ENCODE measurements at places on chromosomes 3 and 15.

GRCh38 chr3:58531956-58532355, 5.0 kb downstream of the ACOX2 start:
- DNase-seq, result no peak

DNA sequence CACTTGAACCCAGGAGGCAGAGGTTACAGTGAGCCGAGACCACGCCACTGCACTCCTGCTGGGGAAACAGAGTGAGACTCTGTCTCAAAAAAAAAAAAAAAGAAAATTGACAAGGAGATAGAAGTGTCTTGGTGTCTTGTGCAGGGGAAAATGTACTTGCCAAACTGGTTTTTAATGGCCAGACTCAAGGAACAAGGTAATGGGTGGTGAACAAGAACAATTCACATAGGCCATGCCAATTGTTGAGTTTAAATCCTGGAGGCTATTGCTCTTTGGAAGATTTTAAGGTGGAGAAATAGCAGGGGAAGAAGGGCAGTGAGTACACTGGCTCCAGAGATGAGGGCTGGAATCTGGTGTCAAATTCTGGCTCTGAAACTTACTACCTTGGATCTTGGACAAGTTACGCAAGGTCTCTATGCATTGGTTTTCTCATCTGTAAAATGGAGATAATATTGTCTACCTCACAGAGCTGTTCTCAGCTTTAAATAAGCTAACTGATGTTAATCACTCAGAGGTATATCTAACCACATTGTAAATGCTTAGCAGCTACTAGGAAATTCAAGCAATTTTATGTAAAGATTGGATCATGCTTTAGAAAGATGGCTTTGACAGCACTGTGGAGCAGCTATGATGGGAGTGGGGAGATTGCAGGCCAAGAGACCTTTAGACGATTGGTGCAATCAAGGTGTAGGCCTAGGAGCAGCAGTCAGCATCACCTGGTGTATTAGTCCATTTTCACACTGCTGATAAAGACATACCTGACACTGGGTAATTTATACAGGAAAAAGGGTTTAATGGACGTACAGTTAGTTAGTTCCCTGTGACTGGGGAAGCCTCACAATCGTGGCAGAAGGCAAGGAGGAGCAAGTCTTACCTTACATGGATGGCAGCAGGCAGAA, 78.3 kb downstream of the B3GALNT1 start:
- DNase-seq, result no peak

DNA sequence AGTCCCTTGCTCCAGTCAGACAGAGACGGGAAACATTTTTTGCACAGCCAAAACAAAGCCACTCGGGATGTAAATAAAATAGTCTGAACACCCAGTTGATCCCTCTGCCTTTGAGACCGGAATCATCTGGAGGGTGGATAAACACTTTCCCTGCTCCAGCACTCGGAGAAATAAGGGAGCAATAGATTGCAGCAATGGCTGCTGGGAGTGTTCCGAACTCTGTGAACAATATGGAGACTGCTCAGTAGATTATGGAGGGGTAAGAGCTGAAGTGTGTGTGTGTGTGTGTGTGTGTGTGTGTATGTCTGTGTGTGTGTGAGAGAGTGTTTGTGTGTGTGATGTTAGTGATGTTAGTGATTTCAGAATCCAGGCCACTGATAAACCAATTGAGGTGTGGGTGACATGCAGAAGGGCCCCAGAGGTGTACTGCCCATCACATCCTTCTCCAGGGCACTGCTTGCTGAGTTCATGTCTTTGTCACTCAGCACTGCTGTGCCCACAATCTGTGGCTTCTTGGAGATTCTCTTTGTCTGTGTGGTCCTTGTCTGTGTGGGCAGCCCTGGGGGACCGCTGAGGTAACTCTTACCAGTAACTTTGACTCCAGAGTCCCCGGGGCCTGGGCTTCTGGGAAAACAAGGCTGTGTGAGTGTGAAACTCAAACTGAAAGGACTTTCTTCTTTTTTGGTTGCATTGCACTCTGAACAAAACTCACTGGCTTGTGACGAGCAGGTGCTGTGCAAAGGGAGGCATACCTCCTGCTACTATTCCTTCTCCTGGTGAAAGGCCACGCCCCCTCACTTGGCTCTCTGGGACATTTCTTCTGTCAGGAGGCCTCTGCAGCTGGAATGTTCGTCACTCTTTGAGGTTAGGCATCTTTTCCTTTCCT, 23.0 kb downstream of the CRYGS start:
- no peak for DNase-seq

DNA sequence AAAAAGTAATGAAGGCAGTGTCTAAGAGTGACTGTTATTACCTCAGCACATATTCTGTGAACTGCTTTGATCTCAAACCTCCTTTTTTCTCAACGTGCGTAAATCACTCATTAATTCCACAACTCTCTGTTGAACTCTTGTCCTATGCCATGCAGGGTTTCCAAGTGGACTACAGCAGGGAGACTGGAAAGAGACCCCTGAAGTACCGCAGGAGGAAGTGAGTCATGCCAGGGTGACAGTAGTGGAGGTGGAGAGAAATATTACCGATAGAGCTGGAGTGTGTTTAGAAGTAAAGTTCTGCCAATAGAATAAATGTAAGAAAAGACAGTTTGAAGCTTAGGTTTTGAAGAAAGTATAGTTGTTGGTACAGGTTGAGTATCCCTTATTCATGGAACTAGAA, 908.9 kb downstream of the ROBO1 start:
- DNase-seq, result no peak

DNA sequence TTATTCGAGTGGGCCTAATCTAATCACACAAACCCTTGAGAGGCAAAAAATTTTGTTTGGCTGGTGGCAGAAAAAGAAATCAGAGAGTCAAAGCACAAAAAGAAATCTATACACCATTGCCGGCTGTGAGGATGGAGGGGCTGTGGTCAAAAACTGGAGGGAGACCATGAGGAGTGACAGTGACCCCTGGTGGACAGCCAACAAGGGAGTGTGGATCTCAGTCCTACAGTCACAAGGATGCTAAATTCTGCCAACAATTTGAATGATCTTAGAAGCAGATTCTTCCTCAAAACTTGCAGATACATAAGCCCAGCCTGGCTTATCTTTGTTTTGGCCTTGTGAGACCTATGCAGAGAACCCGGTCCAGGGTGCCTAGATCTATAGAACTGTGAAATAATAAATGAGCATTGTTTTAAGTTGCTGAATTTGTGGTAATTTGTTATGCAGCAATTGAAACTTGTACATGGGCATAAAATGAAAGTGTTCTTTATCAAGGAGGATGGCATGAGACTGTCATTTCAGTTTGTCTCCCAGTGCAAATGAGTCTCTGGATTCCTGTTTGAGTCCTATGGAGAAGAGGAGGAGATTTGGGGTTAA, 103.0 kb upstream of the ARHGEF26 start:
- DNase-seq, result peak; percentile 8

GRCh38 chr3:61997101-61997500, 376.2 kb downstream of the FEZF2 start:
- no peak for DNase-seq

- no peak for DNase-seq
Observed at GRCh38 chr15:75171408-75171807, 30.3 kb upstream of the C15orf39 start.

GRCh38 chr15:80423215-80423614, 19.0 kb downstream of the ARNT2 start:
- no peak for DNase-seq

DNA sequence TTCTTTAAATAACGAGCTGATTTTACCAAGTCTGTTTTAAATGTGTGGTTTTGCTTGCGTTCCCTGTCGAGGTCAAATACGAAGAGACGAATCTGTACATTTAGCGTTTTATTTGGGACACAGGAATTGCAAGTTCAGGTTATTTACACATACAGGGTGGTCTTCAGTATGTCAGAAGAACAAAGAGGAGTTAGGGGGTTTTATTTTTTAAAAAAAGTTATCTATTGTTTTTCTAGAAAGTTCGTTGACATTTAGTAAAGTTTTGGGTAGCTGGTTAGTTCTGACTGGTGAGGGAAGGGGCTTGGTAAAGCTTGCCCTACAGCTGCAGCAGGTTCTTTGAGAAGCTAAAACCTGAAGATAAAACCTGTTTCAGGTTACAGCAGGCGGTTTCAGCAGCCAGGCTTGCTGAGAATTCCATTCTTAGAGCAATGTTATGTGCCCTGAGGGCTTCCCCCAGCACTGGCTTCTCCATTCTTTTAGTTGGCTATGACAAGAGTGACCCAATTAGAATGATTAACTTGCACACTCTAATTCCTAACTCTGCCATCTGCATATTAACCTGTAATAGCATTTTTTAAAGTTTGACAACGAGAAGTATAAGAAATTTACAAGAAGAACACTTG, 815 bp upstream of the ZNF280D start:
- no peak for DNase-seq

DNA sequence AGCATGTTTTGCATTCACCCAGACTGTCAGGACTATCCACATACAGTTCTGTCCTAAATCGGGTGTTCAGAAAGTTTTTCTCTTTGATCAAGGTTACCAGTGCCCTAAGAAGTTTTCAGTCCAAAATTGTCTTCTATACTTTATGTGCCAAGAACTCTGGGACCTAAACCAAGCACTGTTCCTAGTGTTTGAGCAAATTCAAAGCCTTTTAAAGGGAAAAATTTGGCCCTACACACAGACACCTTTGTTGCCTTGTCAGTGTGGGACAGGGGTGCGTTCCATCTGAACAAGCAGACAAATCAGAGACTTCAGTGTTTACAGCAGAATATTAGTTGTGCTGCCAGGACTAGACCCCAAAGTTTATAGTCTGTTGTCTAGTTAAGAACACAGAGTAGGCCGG, 50.6 kb downstream of the DGKG start:
- DNase-seq, result no peak

DNA sequence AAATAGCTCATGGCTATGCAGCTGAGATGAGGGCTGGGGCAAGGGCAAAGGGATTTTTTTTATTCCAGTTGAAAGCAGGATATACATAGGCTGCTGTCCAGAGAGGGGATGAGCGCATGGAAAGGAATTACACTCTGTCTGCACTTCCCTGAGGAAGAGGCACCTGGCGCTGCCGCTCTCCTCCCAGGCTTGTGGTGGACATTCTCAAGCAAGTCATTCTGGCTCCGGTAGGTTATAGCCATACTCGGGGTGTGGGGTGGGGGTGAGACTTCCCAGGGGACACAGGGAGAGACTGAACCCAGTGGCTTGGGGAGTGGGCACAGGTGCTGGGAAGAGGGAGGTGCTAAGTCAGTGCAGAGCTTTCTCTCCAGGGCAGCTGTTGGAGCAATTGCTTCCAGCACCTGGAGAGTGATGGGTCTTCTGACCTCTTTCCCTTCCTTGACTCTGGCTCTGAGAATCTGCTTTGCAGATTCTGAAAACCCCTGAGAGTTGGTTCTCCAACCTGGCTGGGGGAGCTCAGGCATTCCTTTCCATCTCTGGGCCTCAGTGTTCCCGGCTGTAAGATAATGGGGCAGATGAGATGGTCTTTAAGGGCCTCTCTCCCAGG, 24.3 kb downstream of the CYP8B1 start:
- DNase-seq, result no peak

GRCh38 chr15:31341496-31342195, 15.0 kb downstream of the KLF13 start:
- no peak for DNase-seq

- no peak for DNase-seq
Observed at GRCh38 chr3:12159227-12159601, 502 bp upstream of the TIMP4 start.

GRCh38 chr15:22243440-22244130, 163.3 kb downstream of the OR4M2 start:
- no peak for DNase-seq

DNA sequence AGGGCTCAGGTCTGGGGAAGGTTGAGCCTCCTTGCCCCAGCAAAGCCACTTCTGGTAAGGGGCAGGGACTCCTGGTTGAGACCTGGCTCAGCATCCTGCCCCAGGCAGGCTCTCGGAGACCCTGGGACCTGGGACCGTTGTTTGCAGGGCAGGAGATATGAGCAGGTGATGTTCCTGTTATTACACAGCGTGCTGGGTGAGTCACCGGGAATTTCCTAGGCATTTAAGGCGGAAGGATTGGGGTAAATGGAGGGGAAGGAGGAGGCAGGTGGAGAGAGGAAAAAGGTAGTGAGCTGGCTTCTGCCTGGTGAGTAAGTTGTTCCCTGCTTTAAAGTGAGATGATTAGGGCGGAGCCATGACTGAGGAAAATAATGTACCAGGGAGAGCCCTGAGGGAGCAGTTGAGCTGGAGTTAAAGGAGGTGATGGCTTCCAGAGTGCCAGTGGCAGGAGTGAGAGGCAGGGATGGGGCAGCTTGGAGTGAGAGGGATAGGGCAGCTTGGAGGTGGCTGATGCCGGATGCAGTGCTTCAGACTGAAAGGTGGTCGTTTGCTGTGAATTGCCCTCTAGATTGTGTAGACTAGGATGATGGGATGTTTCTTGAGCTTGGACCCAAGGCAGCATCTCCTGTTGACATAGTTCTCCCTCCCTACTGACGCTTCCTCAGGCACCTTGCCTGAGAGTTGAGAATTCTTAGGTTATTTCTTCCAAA, 79.4 kb downstream of the AAGAB start:
- peak; percentile 9 for DNase-seq

GRCh38 chr3:27594096-27594690, 110.0 kb upstream of the SLC4A7 start:
- no peak for DNase-seq

DNA sequence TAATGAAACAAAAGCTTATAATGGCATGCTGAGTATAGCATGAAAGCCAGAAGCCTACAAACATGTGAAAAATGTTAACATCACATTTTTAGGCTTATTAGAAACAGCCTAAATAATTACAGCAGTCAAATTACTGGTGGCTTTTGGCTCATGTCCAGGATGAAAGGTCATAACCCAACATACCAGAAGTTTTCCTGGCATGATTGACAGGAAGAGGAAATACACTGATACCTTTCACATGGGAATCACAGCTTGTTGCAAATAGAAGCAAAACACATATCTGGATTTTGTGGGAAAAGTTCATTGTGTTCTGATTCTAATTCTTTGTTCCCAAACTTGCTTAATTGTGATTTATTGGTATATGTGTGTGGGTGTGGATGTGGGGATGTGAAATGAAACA, 393.5 kb upstream of the ARRDC4 start:
- no peak for DNase-seq

GRCh38 chr3:15654891-15655290, 53.3 kb downstream of the BTD start:
- DNase-seq, result no peak

DNA sequence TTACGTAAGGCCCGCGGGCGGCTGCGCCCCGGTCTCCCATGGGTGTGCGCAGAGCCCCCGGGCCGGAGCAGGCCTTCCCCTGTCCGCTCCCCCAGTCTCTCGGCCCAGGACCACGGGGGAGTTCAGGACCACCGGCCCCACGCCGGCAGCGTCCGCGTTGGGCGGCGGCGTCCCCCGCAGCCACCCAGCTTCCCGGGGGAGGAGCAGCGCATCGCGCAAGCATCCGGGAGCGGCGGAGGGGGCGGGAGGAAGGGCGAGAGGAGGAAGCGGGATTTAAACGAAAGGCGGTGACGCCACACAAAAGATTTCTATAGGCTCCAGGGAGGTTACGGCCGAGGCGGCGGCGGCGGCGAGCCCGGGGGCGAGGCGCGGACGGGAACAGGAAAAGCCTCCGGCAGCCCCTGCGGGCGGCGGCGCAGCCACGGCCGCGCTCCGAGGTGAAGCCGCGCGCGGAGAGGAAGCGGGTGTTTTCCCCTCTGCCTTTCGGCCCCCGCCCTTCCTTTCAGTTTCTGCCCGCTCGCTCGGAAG, at the start of gene TLNRD1:
TSS of gene TLNRD1 (plus strand) at position 300 of the 528 bp plus-strand sequence. CDS start 1,349 bp downstream, outside the sequence.
- peak; percentile 77 for DNase-seq
